ENCODE measurements at places on chromosomes 6 and 20.

- H3K27ac ChIP-seq: no peak overlapping the region
- H3K4me1 ChIP-seq: no peaks in the 10 kb centered on the region
- H3K36me3 ChIP-seq: no peaks in the 10 kb centered on the region
- DNase-seq: no peak
- no peaks in the 10 kb centered on the region for H3K27me3 ChIP-seq
Measured at GRCh38 chr6:105780146-105780860, 305.8 kb upstream of the PRDM1 start.

- H3K27ac ChIP-seq: no peak overlapping the region
- no peak overlapping the region for H3K4me3 ChIP-seq
- H3K4me1 ChIP-seq: no peaks in the 10 kb centered on the region
- no peaks in the 10 kb centered on the region for H3K27me3 ChIP-seq
- no peaks in the 10 kb centered on the region for H3K36me3 ChIP-seq
Measured at GRCh38 chr6:13832778-13833177, 18.4 kb upstream of the MCUR1 start.

DNA sequence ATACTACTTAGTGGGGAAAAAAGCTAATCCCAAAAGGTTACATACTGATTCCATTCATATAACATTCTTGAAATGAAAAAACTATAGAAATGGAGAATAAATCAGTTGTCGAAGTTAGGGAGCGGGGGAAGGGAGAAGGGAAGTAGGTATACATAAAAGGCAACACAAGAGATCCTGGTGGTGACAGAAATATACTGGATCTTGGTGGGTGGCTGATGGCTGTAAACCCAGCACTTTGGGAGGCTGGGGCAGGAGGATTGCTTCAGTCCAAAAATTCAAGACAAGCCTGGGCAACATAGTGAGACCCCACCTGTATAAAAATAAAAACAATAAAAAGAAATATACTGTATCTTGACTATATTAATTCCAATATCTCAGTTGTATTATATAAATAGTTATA is 105.7 kb upstream of the LGSN start:
- no peaks in the 10 kb centered on the region for H3K4me1 ChIP-seq
- DNase-seq: no peak
- no peaks in the 10 kb centered on the region for H3K27me3 ChIP-seq
- no peaks in the 10 kb centered on the region for H3K36me3 ChIP-seq

DNA sequence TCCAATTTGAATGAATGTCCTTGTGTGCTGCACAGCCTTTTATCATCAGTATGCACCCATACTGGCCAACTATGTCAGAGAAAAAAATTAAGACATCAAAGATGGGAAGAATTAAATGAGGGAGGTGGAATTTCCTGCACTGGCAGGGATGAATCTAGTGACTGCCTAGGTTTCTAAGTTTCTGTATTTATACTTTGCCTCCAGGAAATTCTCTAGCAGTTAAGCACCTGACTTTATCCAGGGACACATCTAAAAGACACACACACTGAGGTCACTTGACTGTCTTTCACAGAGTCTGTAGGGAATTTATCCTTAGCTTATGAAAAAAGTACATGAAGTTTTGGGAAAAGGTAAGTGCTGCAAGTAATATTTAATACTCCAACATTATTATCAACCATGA is 636.5 kb upstream of the PTCHD4 start:
- H3K4me3 ChIP-seq: no peak overlapping the region
- no peak for DNase-seq
- no peak overlapping the region for H3K27ac ChIP-seq
- no peaks in the 10 kb centered on the region for H3K27me3 ChIP-seq

DNA sequence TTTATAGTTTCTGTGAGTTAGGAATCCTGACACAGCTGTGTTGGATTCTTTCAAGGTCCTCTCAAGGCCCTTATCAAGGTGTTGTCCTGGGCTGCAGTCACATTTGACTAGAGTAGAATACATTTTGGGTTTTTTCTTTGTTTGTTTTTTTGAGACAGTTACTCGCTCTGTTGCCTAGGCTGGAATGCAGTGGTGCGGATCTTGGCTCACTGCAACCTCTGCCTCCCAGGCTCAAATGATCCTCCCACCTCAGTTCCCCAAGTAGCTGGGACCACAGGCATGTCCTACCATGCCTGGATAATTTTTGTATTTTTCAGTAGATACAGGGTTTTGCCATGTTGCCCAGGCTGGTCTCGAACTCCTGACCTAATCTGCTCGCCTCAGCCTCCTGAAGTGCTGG is 15.7 kb downstream of the NFYA start:
- no peaks in the 10 kb centered on the region for H3K27me3 ChIP-seq
- H3K27ac ChIP-seq: no peak overlapping the region
- H3K4me3 ChIP-seq: no peak overlapping the region
- DNase-seq: no peak

DNA sequence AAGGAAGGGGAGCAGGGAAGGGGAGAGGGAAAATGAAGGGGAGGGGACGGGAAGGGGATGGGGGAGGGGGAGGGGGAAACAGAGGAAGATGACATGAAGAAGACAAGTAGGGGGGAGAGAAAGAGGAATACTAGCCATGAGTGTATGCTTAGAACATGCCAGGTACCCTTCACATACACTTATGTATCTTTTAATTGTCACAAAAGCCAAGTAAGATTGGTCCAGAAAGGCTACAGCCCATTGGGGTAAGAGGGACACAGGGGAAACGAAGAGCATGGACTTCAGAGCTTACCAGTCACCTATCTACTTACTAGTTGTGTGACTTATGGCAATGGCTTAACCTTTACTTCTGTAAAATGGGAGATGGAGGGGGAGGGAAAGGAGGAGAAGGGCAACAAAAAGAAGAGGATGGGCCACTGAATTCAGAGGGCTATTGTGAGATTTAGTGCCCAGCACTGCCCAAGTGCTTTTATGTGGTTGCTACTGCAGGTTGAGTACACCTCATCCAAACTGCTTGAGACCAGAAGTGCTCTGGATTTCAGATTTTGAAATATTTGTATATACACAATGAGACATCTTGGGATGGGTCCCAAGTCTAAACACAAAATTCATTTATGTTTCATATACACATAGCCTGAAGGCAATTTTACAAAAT is 90.3 kb downstream of the ARHGAP18 start:
- no peaks in the 10 kb centered on the region for H3K36me3 ChIP-seq
- DNase-seq: no peak
- no peak overlapping the region for H3K4me3 ChIP-seq
- no peak overlapping the region for H3K27ac ChIP-seq
- no peaks in the 10 kb centered on the region for H3K4me1 ChIP-seq

DNA sequence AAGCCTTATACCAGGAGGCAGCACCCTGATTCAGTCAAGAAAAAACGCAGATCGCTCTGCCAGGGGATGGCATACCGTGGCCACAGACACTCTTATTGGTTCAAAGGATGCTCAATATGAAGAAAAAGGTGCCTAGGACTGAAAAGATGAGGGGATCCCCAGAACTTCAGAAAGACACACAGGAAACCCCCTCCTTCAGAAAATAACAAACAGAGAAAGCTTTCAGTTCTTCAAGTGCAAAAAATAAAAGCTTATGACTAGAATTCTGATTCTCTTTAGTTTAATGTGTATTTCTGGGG is 17.7 kb upstream of the MYB start:
- DNase-seq: no peak
- H3K4me3 ChIP-seq: no peak overlapping the region
- no peak overlapping the region for H3K27ac ChIP-seq
- no peaks in the 10 kb centered on the region for H3K4me1 ChIP-seq

DNA sequence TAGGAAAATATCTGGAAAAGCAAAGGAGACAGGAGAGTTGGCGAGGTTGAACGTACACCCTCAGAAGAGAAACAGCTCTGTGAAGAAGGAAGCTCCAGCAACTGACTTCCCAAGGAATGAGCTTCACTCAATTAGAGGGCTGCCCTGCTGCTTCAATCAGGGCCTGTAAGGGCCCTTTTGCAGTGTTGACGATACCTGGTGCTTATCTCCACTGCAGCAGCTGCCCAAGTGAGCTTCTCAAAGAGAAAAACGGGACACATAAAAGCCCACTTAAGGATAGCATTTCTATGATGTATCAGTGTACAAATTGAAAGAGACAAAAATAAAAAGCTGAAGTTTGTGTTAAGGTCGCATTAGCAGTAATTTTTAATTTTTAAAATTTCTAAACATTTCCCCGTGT is 16.4 kb downstream of the SEC63 start:
- H3K4me1 ChIP-seq: no peaks in the 10 kb centered on the region
- DNase-seq: no peak
- H3K36me3 ChIP-seq: no peaks in the 10 kb centered on the region

DNA sequence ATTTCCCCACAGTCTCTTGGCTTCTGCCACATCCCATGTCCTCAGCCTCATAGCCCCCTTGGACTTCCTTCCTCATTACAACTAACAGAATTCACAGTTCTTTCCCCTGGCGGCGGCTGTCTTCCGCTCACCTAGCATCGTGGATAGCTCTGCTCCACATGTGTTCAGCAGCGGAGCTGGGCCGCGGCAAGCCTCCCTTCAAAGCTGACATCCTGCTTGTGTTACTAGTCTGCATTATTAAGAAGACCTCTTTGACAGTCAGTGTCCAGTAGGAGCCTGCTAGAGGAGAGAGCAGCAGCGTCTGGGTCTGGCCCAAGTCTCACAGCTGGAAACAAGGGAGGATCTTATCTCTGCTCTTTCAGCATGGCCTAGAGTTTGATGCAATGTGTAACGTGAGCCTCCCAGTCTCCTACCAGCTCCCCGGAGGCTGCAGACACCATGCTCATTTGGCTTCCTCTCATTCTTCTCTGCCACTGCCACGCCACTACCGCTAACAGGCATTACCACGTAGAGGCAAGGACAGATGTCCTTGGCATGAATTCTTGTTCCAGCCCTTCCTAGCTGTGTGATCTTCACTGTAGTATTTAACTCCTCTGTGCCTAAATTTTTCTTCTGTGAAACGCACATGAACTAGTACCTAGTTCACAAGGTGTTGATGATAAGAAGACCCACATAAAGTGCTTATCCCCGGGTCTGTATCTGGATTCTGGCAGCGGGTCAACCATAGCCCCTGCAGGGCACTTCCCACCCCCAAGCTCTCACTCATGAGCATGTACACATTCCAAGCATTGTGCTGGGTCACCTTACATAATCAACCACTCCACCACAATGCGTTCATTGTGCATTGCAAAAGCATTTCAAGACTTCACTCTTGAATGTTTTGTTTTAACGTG is 107.1 kb upstream of the BACH2 start:
- DNase-seq: no peak
- H3K27ac ChIP-seq: no peak overlapping the region
- H3K27me3 ChIP-seq: no peaks in the 10 kb centered on the region
- no peaks in the 10 kb centered on the region for H3K4me1 ChIP-seq

GRCh38 chr6:169372589-169372988 is 118.9 kb upstream of the THBS2 start:
- no peaks in the 10 kb centered on the region for H3K27me3 ChIP-seq
- no peaks in the 10 kb centered on the region for H3K36me3 ChIP-seq
- no peak overlapping the region for H3K27ac ChIP-seq
- no peaks in the 10 kb centered on the region for H3K4me1 ChIP-seq
- DNase-seq: no peak

GRCh38 chr20:5046656-5047339 is 45.5 kb upstream of the SLC23A2 start:
- H3K27ac ChIP-seq: no peak overlapping the region
- H3K4me3 ChIP-seq: no peak overlapping the region
- no peaks in the 10 kb centered on the region for H3K27me3 ChIP-seq
- DNase-seq: no peak

GRCh38 chr6:119065955-119066354 is 12.5 kb downstream of the FAM184A start:
- no peaks in the 10 kb centered on the region for H3K27me3 ChIP-seq
- no peak for DNase-seq
- no peak overlapping the region for H3K4me3 ChIP-seq
- no peaks in the 10 kb centered on the region for H3K4me1 ChIP-seq
- no peaks in the 10 kb centered on the region for H3K36me3 ChIP-seq

DNA sequence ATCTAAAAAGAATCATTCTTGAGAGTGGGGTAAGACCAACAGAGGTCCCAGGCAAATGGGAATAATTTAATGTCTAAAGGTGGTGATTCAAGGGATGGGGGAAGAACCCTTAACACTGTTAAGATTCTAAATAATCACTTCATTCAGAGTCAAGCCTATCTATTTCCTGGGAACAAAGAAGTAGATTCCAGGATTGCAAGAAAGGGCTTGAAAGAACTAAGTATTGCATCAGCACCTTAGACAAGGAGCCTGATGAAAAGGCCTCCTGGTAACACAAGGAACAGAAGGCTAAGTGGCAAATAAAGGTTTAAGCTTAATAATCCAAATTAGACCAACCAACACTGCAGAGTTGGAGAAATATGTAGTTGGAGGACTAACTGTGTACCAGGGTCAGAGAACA is 620.7 kb upstream of the BTBD3 start:
- no peaks in the 10 kb centered on the region for H3K36me3 ChIP-seq
- no peaks in the 10 kb centered on the region for H3K27me3 ChIP-seq
- no peaks in the 10 kb centered on the region for H3K4me1 ChIP-seq
- H3K4me3 ChIP-seq: no peak overlapping the region

- DNase-seq: no peak
- peaks cover 11% of the 10 kb centered on the region for H3K4me1 ChIP-seq
- H3K27ac ChIP-seq: no peak overlapping the region
- H3K36me3 ChIP-seq: no peaks in the 10 kb centered on the region
- H3K27me3 ChIP-seq: no peaks in the 10 kb centered on the region
- no peak overlapping the region for H3K4me3 ChIP-seq
Measured at GRCh38 chr20:8357703-8358102, 225.6 kb downstream of the PLCB1 start.

DNA sequence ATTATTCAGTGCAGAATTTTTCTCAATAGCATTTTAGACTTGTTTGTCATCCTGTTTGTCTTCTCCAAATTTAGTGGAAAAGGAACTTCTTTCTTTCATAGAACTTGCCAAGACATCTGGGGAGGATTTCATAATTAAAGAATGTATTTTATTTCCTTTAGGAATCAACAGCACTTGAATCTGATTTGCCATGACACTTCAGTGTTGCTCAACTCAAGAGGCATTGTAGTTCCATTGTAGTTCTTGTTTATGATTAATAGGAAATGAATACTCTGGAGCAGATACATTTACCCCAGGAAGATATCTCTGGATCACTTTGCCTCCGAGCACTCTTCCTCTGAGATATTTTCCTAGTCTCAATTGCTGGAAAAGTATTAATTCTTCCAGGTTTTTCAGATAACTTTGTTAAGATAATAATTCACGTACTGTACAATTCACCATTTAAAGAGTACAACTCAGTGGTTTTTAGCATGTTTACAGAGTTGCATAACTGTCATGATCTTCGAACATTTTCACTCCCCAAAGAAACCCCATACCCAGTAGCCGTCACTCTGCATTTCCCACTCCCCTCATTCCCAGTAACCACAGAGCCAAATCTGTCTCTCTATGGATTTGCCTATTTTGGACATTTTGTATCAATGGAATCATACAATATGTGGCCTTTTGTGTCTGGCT is 29.7 kb downstream of the AKAP12 start:
- no peak overlapping the region for H3K4me3 ChIP-seq
- no peaks in the 10 kb centered on the region for H3K27me3 ChIP-seq
- no peaks in the 10 kb centered on the region for H3K36me3 ChIP-seq
- no peak for DNase-seq
- no peak overlapping the region for H3K27ac ChIP-seq
